ENCODE measurements at places on chromosomes 13 and 19.

- DNase-seq = no peak
These were observed 142.3 kb upstream of the HTR2A start for GRCh38 chr13:47039106-47039505.

DNA sequence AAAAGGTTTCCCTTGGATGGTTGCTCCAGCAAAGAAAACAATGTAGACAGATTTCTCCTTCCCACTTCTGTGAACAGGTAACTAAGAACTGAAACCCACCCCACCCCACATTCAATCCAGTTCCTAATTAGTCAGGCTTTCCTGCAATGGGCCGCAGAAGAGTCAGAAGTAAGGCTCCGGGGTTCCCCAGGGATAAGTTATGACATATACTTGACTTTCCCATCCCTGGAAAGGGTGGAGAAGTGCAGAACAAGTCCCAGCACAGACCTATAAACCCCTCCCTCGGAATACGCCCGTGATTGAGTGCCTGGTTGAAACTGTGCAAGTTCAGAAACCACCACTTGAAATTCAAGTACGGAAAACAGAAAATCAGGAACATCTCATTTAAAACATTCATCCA is 24.9 kb downstream of the RCBTB2 start:
- DNase-seq = no peak

- DNase-seq = no peak
These were observed 418.2 kb downstream of the KLF12 start for GRCh38 chr13:73715911-73716510.

- no peak for DNase-seq
These were observed 825.6 kb downstream of the SLITRK6 start for GRCh38 chr13:84973661-84974060.

DNA sequence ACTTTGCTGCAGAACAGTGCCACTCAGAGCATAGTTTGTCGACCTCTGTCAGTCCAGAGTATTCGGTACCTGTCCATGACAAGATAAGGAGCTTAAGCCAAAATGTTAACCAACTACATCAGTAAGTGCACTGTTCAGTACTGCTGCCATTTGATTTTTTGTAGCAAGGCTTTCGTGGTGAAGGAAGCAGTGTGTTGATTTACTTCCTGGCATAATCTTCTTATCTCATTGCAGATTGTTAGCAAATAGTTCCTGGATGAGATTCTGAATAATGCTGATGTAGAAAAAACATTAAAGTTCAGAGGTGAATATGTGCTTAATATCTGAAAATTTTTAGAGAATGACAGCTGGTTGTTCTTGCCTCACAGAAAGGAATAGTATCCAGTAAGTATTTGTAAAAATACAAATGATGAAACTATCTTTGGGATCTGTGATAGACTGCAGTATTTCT is 85.7 kb downstream of the LRRC63 start:
- DNase-seq = no peak

GRCh38 chr19:16191216-16191908 is 6.2 kb downstream of the FAM32A start:
- no peak for DNase-seq

GRCh38 chr13:60268203-60268555 is 104.5 kb upstream of the DIAPH3 start:
- DNase-seq = no peak

GRCh38 chr19:41864374-41864773 is 4.3 kb downstream of the RPS19 start:
- DNase-seq = no peak

DNA sequence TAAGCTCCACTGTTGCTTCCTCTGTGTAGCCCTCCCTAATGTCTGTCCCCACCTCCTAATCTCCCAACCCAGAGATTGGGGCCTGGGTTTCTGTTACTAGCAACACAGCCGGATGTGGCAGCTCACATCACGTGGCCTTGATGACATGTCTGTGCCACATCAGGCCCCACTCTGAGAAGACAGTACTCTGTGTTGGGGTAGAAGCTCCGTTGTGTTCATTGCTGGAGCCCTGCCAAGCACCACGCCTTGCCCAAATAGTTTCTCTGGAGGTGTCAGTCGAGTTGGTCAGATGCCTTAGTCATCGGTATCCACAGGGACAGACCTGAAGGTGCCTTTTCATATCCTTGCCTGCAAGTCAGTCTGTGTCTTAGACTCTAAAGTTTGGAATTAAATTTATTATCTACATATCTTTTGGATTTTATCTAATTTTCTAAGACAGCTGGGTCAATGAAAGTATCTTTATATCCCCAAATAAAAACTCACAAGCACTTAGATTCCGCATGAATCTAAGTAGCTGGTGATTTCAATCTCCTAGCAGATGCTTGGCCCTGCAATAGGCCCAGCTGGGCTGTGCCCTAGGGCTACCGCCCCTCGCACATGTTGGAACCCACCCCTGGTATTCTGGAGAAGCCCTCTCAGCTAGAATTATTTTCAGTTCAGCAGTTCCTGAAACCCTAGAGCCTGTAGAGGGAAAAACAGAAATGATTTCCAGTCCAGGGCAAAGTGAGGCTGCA is 204.0 kb upstream of the TSHZ3 start:
- DNase-seq = no peak

GRCh38 chr19:46515879-46516350 is 20.2 kb upstream of the PNMA8B start:
- peak; percentile 28 for DNase-seq

DNA sequence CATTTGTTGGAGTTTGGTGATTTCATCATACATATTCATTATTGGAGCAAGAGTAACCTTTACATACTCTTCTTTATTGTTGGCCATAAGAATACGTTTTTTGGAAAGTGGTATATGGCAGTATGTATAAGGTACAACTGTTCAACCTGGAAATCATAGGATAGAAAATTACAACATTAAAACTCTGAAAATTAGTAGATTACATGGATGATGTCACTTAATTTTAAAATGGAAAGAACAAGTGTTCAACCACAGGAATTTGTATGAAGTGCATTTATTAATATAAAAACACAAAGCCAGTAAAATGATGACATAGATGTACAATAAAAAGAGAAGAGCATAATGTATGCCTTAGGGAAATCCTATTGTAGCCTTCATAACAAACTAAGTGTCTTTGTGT is 7.3 kb upstream of the ZNF155 start:
- DNase-seq = no peak

- no peak for DNase-seq
These were observed 314.8 kb upstream of the MAB21L1 start for GRCh38 chr13:35791184-35791851.

DNA sequence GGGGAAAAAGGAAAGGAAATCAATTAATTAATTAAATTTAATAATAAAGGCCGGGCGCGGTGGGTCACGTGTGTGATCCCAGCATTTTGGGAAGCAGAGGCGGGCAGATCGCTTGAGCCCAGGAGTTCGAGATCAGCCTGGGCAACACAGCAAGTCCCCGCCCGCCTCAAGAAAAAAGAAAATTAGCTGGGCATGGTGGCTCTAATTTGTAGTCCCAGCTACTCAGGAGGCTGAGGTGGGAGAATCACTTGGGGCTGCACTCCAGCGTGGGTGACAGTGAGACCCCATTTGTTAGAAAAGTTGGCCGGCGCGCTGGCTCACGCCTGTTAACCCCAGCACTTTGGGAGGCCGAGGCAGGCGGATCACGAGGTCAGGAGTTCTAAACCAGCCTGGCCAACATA is 733 bp upstream of the CD320 start:
- no peak for DNase-seq

DNA sequence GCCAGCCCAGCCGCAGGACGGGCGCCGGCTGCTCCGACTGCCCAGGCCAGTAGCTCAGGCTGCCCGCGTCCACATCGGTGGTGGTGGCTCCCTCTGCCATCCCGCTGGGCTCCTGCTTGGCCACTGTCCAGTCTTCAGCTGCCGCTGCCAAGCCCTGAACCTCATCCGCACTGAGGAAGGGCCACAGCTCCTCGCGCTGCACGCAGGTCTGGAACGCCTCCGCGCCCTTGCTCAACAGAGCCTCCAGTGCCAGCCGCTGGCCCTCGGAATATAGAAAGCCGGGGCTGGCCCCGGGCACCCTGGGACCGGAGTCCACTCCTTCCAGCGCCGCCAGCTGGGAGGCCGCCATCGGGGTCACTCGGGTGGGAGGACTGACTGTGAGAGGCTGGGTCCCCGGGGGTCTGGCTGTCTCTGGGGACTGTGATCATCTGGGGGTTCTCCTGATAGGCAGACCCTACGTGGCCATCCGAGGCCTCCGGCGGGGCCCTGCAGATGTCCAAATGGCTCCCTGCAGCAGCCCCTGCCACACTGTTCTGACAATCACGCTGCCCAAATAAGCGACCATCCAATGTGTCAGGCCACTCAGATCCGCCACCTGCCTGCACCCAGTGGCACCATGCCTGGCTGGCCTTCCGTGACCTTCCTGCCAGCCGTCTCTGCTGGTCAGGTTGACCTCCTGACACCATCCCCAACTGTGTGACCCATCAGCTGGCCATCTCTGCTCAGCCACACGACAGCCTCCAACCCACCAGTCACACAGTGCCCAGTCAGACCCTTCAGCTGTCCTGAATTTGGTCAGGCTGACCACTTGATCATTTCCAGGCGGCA is 1.6 kb downstream of the FAM83E start:
- DNase-seq = no peak

DNA sequence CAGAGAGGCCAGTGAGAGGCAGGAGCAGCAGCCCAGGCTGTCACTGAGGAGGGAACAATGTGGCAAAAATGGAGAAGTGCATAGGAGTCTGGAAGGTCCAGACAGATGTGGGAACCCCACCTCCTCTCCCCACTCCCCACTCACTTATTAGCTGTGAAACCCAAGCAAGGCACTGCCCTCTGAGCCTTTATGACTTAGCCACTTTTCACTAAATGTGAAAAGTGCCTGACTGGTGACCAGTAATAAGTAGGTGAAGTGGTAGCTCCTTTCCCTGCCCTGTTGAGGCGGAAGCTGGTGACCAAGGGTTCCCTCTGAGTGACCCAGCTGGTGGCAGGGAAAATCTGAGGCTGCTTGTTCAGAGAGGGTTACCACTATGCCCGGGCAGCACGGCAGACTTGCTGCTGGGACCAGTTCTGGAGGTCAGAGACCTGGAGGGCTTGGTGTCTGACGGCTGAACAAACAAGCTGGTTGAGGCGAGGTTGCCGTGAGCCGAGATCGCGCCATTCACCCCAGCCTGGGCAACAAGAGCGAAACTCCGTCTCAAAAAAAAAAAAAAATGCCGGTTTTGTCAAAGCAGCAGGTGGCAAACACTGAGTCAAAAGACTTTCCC is 80.0 kb downstream of the ZNF429 start:
- no peak for DNase-seq

DNA sequence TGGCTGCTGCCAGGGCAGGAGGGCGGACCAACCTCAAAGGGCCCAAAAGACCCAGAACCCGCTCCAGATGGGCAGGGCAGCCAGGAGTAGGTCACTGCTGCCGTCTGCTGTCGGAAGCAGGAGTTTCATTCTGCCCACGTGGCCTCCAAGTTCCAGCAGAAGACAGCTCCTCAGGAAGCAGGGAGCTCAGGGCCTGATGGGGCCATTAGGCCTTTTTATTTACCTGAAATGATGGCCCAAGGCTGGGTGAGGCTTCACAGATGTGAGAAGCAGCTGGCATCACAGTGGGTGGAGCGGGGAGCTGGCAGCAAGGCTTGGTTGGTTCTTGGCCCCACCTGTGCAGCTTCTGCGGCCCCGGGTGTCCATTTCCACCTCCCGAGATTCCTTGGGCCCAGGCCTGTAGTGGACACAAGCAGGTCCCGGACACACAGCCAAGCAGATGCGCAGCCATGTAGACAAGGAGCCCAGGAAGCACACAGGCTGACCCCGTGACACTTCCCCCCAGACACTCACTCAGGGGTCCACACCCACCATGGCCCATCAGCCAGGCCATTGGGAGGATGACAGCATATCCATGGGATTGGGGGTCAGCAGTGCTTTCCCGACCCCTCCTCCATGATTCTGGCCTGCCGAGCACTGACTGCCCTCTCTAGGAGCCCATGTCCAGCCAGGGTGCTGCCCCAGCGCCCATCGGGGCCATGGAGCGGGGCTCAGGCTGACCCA is 26.4 kb downstream of the C13orf46 start:
- no peak for DNase-seq

DNA sequence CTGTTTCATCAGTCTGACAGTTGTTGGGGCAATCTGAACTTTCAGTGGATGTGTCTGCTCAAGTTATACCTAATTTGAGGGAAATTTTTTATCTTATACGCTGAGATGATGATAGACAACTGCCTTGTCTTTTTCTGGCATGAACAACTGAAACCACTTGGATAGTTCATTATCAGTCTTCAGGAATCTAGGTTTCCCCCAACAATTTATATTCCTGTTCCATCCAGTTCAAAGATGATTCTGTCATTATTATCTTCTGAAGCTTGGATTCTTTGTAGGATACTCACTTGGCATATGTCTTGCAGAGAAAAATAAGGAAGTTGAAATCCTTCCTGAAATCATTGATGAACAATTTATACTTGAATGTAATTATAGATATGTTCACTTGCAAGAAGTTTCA is 193.7 kb downstream of the LMO7 start:
- DNase-seq = no peak

DNA sequence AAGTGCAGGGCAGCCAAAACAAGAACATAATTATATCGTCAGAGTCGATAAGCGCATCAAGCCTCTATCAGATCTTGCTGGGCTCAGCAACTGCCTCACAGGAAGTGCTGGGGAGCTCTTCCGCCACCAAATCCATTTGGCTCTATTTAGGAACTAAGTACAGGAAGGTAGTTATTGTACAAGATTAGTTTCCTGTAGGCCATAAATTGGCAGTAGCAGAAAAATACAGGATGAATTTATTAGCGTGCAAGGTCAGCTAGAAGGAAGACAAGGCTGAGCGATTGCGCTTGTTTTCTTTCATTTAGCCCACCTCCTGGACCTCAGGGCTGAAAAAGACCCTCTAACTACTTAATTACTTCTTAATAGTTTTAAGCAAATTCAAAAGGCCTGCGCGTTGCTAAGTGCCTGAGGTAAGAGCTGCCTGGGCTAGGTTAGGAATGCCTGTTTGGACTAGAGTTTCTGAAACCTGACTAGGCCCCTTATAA is 118.5 kb downstream of the IRS2 start:
- DNase-seq = no peak

- no peak for DNase-seq
These were observed 230.1 kb downstream of the DLEU7 start for GRCh38 chr13:50613356-50613831.

DNA sequence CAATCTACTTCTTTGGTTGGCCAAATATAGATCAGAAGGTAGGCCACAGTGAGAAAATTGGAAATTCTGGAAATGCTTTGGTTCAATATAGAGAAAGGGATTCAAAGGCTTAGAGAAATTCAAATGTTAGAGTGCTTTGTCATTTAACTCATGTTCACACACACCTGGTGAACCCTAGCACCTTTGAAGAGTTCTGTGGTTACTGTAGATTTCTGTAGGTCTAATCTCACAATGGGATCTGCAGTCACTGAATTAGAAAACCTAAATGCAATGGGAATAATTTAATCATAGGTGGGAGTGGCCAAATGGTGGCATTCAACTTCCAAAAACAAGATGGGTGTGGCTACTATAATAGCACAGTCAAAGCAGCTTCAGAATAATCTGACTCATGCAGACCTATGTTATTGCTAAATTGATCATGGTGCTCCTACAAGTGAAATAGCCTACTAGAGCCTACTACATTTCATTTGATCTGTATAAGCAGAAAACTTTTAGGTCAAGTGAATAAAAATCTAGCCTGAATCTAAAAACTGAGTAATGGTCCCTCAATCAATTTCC is 1152.9 kb downstream of the PCDH9 start:
- DNase-seq = no peak
